ENCODE measurements at places on chromosomes 5 and 9. TPM values are rescaled to one million over a fixed set of nuclear protein-coding genes. Genes with fewer than 3 reads are reported as not detected.

DNA sequence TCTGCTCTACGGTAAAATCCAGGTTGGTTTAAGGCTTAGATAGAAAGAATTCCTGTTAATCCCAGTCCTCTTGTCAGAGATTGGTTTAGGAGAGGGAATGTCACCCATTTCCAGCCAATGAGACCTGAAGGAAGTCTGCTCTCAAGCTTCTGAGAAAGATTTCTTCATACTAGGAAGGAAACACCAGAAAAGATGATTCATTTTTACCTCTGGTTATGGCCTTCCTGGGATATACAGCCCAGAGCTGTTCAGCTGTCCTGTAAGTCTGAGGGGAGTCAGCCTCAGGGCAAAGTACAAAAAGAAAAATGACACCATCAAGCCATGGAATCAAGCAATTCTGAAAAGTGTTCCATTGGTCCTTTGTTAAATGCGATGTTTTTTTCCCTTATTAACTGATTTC, 18.6 kb upstream of the CFAP95 start:
- no peak for ATAC-seq

DNA sequence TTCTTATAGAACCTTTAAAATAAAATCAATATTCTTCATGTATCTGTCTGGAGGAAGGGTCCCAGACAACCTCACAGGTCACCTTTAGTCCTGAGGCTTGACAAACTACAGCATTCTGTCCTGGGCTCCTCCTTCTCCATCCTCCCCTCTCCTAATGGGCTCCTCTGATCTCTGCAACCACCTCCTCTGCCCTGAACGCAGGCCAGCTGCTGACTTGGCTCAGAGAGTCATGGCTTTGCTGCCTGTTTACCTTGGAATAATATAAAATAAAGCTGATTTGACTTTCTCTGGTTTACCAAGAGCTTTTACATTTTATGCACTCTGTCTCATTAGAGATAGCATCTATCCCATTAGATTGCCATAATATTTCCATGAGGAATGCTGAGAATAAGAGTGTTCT, 159.4 kb downstream of the SEMA6A start:
- no peak for ATAC-seq

DNA sequence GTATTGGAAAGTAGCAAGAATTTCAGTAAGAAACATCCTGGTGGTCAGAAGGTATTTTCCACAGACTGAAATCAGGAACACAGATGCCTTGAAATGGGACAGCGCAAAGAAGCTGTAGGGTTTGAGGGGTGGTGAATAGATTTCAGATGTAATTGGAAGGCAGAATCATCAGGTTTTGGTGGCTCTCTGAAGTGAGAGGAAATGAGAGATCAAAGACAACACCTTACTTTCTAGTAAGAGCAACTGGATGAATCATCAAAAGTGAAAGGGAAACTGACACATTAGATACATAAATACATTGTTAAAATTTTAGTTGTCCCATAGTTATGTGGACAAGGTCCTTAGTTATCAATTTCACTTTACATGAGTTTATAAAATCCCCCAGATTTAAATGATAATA, 188.2 kb upstream of the SLC27A6 start:
- ATAC-seq, result no peak

- ATAC-seq, result no peak
Measured at GRCh38 chr9:121685795-121686377, 34.5 kb downstream of the DAB2IP start.

Gene KIAA1191
- 146 TPM for total RNA-seq
